ENCODE measurements at places on chromosomes 1 and 21. TPM values are rescaled to one million over a fixed set of nuclear protein-coding genes. Genes with fewer than 3 reads are reported as not detected.

AUNIP gene
- total RNA-seq: 10.1 TPM

PRR9 gene
- not detected for total RNA-seq

TTC13 gene
- 17.3 TPM for total RNA-seq

CFHR1 gene
- total RNA-seq: not detected

PRAMEF27 gene
- total RNA-seq: not detected

EDARADD gene
- total RNA-seq: 7.0 TPM

- H3K27me3 ChIP-seq: no peaks in the 10 kb centered on the region
- H3K4me3 ChIP-seq: no peak overlapping the region
- H3K27ac ChIP-seq: no peak overlapping the region
- H3K4me1 ChIP-seq: no peaks in the 10 kb centered on the region
- no peak for DNase-seq
Observed at GRCh38 chr1:55814967-55815366, 599.8 kb upstream of the USP24 start.

GRCh38 chr1:173666646-173667045, 3.0 kb downstream of the ANKRD45 start:
- no peak overlapping the region for H3K4me3 ChIP-seq
- no peaks in the 10 kb centered on the region for H3K36me3 ChIP-seq
- no peak overlapping the region for H3K27ac ChIP-seq
- H3K4me1 ChIP-seq: peaks cover 3% of the 10 kb centered on the region
- DNase-seq: no peak
- peaks cover 30% of the 10 kb centered on the region for H3K27me3 ChIP-seq

- peak overlapping the region; percentile 57 for H3K4me3 ChIP-seq
- H3K27ac ChIP-seq: no peak overlapping the region
- no peaks in the 10 kb centered on the region for H3K36me3 ChIP-seq
- peaks cover 47% of the 10 kb centered on the region for H3K4me1 ChIP-seq
- peak; percentile 44 for DNase-seq
Observed at GRCh38 chr1:27527890-27528817, 38.2 kb upstream of the WASF2 start.

GRCh38 chr1:241419986-241420385, 63.0 kb upstream of the RGS7 start:
- peaks cover 21% of the 10 kb centered on the region for H3K27me3 ChIP-seq
- H3K36me3 ChIP-seq: no peaks in the 10 kb centered on the region
- no peak for DNase-seq
- H3K27ac ChIP-seq: no peak overlapping the region
- peaks cover 2% of the 10 kb centered on the region for H3K4me1 ChIP-seq

DNA sequence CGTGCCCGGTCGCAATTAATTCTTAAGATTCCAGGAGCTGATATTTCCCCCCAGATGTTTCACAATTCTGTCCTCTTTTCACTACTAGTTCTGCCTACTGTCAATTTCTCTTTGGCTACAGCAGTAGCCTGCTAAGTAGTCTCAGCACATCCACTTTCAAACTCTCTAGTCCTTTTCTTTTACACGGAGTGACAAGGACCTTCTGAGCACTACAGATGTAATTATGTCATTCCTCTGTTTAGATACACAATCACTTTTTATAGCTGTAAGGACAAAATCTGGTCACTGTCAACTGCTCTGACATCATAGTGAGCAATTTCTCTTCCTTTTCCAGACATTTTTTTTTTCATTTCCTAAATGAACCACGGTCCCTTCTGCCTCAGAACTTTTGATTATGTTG, 421.7 kb upstream of the CHRM3 start:
- no peak overlapping the region for H3K4me3 ChIP-seq
- H3K4me1 ChIP-seq: no peaks in the 10 kb centered on the region
- H3K27ac ChIP-seq: no peak overlapping the region
- H3K27me3 ChIP-seq: no peaks in the 10 kb centered on the region
- DNase-seq: no peak
- no peaks in the 10 kb centered on the region for H3K36me3 ChIP-seq

- peaks cover 14% of the 10 kb centered on the region for H3K36me3 ChIP-seq
- DNase-seq: peak; percentile 73
- H3K27ac ChIP-seq: peak overlapping the region; percentile 88
Observed at GRCh38 chr1:24501371-24502064, 1.1 kb upstream of the RCAN3 start.

GRCh38 chr21:44482581-44483287, 27.4 kb downstream of the LRRC3 start:
- peaks cover 7% of the 10 kb centered on the region for H3K4me1 ChIP-seq
- H3K27ac ChIP-seq: no peak overlapping the region
- no peak overlapping the region for H3K4me3 ChIP-seq
- DNase-seq: no peak
- no peaks in the 10 kb centered on the region for H3K27me3 ChIP-seq

GRCh38 chr1:43885279-43885801, 48.3 kb upstream of the ARTN start:
- no peaks in the 10 kb centered on the region for H3K4me1 ChIP-seq
- DNase-seq: no peak
- no peak overlapping the region for H3K27ac ChIP-seq
- H3K27me3 ChIP-seq: no peaks in the 10 kb centered on the region
- H3K36me3 ChIP-seq: no peaks in the 10 kb centered on the region

DNA sequence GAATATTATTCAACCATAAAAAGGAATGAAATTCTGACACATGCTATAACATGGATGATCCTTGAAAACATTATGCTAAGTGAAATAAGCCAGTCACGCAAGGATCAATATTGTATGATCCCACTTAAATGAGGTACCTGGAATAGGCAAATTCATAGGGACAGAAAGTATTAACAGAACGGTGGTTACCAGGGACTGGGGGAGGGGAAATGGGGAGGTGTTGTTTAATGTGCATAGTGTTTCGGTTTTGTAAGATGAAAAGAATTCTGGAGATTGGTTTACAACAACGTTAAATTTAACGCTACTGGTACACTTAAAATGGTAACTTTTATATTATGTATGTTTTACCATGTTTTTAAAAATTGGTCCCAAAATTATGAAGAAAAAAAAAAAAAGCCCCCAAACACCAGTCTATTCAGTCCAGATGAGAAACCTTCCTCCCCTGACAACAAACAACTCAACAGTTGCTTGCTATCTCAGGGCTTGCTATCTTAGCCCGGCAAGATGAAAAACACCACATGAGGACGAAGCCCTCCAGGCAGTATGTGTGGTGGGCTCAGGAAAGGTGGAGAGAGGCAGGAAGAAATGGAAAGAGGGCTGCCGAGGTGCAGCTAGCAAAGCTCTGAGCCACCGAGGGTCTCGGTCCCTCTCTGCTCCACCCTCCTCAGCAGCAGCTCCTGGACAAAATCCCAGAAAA, 8.5 kb downstream of the NUAK2 start:
- peaks cover 14% of the 10 kb centered on the region for H3K36me3 ChIP-seq
- peak overlapping the region; percentile 95 for H3K27ac ChIP-seq
- peaks cover 79% of the 10 kb centered on the region for H3K4me1 ChIP-seq
- H3K27me3 ChIP-seq: no peaks in the 10 kb centered on the region
- H3K4me3 ChIP-seq: peak overlapping the region; percentile 81

DNA sequence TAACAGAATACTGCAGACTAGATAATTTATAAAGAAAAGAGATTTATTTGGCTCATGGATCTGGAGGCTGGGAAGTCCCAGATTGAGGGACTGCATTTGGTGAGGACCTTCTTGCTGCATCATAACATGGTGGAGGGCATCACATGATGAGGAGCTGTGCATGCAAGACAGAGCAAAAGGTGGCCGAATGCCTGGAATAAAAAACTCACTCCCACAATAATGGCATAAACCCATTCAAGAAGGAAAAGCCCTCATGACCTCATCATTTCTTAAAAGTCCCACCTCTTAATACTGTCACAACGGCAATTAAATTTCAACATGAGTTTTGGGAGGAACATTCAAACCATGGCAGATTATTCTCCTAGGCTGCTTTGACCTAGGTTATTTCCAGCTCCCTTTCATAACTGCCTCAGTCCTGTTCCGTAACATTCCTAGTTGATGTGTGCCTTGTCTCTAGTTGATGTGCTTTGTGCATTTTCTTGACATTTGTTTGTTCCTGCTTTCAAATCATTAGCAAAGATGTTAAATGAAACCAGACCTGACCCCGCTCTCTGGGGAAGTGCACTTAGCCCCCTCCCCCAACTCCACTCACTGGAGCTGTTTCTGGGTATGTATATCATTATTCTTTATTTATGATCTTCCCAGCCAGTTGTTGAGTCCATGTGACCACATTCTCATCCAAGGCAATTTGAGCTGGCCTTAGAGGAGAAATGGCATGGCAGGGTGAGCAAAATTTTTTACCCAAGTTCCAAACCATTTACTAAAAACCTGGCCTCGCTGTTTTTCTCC, 148.5 kb downstream of the GDAP2 start:
- DNase-seq: no peak
- no peak overlapping the region for H3K4me3 ChIP-seq
- H3K27me3 ChIP-seq: no peaks in the 10 kb centered on the region
- H3K27ac ChIP-seq: no peak overlapping the region
- peaks cover 6% of the 10 kb centered on the region for H3K4me1 ChIP-seq

DNA sequence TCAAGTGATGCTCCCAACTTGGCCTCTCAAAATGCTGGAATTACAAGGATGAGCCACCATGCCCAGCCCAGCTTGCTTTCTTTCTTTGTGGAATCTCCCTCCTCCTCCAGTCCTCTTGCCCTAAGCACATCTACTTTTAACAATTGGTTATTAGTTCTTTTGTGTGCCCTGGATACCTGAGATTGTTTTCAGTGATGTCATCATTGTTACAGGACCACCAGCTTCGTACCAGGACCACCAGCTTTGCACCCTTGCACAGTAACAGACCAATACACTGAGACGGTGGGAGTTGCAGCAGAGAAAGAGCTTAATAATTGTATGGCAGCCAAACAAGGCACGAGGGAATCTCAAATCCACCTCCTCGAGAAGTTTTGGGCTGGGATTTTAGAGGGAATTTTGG, 71.3 kb downstream of the CNIH3 start:
- no peak overlapping the region for H3K4me3 ChIP-seq
- no peak for DNase-seq
- H3K4me1 ChIP-seq: no peaks in the 10 kb centered on the region
- no peak overlapping the region for H3K27ac ChIP-seq
- no peaks in the 10 kb centered on the region for H3K36me3 ChIP-seq

DNA sequence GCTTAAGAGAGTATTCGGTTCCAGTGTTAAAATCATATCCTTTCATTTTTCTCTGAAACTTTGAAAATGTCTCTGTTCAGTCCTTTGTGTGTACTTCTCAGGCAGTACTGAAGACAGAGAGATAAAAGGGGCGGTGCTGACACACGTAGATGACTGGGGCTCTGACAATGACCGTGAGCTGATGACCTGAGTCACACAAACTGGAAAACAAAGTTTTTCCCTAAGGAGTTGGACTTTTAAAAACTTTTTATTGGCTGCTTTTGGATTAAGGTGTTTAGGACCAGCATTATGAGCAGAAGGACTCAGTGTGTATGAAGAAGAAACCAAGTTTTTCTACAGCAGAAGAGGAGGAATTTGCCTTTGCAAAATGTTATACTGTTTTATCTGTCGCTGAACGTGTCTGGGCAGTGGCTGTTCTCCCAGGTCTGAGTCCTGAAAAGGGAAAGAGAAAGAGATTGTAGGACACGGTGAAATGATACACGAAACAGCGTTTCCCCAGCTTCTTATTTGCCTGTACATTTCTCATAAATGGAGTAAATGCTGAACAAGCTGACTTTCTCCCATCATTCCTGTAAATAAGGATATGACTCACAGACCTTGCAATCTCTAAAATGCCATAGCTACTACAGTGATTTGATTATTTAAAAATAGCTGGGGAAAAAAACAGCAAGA, 51.5 kb downstream of the MAP3K7CL start:
- H3K4me1 ChIP-seq: peaks cover 17% of the 10 kb centered on the region
- H3K4me3 ChIP-seq: peak overlapping the region; percentile 59
- DNase-seq: no peak
- no peaks in the 10 kb centered on the region for H3K27me3 ChIP-seq
- peak overlapping the region; percentile 82 for H3K27ac ChIP-seq

DNA sequence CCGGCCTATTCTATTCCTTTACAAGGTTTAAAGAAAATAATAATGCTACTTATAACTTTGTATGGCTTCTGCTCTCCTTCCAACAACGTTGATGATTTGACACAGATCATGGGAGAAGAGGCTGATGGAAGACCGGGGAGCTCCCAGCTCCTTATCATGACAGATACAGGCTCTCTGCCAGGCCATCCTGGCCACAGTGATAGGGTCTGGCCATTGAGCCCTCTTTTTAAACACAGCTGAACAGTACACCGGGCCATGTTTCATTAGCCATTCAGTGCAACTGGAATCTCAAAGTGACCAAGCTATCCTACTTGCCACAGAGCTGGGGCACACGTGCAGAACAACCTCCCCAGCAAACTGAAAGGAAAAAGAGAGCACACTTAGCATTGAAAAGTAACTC, 34.9 kb downstream of the DNAJC11 start:
- H3K4me3 ChIP-seq: no peak overlapping the region
- no peaks in the 10 kb centered on the region for H3K27me3 ChIP-seq
- no peaks in the 10 kb centered on the region for H3K4me1 ChIP-seq

DNA sequence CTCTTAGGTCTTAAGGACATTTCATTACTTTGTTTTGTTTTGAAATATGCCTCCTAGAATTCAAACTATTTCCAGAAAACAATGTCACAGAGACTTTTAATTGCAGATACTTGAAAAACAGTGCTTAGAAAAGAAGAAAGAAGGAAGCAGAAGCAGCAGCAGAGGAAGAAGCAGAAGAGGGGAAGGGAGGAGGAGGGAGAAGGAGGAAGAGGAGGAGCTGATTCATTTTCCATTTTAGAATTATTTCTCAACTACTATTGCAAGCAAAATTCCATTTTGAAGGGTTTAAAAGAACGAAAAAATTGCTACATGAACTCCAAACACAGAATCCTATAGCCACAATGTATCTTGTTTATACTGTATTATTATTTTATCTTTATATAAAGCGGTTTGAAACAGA, 13.9 kb downstream of the RC3H1 start:
- H3K27ac ChIP-seq: no peak overlapping the region
- no peaks in the 10 kb centered on the region for H3K27me3 ChIP-seq
- H3K4me3 ChIP-seq: no peak overlapping the region
- peaks cover 48% of the 10 kb centered on the region for H3K4me1 ChIP-seq

GRCh38 chr21:30447056-30447455, 7.0 kb downstream of the KRTAP15-1 start:
- DNase-seq: no peak
- H3K27me3 ChIP-seq: peaks cover 2% of the 10 kb centered on the region
- no peaks in the 10 kb centered on the region for H3K36me3 ChIP-seq
- H3K4me1 ChIP-seq: no peaks in the 10 kb centered on the region

- H3K27ac ChIP-seq: no peak overlapping the region
- peaks cover 53% of the 10 kb centered on the region for H3K4me1 ChIP-seq
- H3K4me3 ChIP-seq: no peak overlapping the region
- peaks cover 6% of the 10 kb centered on the region for H3K36me3 ChIP-seq
- no peak for DNase-seq
- H3K27me3 ChIP-seq: no peaks in the 10 kb centered on the region
Observed at GRCh38 chr1:246583448-246584185, 17.4 kb downstream of the CNST start.

DNA sequence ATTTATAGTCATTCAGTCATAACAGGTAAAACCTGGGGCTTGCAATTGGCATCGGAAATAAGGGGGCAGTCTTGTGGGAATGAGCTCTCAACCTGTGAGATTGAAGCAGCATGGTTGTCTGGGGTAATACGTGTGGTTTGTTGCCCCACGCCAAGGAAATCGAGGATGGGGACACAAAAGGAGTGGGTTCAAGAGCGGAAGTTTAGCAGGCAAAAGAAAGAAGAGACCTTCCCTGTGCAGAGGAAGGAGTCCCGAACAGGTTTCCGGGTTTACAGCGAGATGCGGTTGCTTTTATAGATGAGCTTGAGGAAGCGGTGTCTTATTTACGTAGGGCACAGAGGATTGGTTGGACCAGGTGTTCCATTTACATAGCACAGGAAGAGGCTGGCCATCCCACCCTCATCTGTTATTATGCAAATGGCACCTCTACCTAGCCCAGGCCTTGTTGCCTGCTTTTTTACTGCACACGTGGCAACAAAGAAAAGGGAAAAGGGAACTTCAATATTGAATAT, 37.3 kb downstream of the IFNAR1 start:
- H3K36me3 ChIP-seq: peaks cover under 1% of the 10 kb centered on the region
- H3K4me3 ChIP-seq: peak overlapping the region; percentile 70
- no peaks in the 10 kb centered on the region for H3K27me3 ChIP-seq
